Activated CD4-positive, alpha-beta T cell treated with anti-CD3 and anti-CD28 coated beads, Interleukin-10, Interleukin-2, amounts not matched to agents 100 ng/mL and 50 ng/mL, durations not matched to agents 16 hours and 8 hours (primary cell): ENCODE measurements at places on chromosomes 3 and 15.

DNA sequence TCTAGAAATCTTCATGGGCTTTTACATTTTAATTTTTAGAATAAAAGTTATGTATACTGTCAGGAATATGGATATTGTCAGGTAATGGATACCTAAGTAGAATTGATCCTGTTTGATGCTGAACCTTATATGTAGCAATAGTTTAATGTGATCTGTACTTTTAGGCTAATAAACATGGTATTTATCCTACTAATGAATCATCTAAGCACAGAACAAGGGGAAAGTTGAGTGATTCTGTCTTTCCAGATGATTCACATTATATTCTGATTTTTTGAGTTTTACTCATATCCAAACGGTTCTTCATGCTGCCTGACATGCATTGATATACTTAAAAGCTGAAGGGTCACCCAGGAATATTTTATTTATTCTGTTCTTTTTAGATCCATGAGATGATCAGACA, 34.5 kb downstream of the FANCI start:
- DNase-seq, result no peak

DNA sequence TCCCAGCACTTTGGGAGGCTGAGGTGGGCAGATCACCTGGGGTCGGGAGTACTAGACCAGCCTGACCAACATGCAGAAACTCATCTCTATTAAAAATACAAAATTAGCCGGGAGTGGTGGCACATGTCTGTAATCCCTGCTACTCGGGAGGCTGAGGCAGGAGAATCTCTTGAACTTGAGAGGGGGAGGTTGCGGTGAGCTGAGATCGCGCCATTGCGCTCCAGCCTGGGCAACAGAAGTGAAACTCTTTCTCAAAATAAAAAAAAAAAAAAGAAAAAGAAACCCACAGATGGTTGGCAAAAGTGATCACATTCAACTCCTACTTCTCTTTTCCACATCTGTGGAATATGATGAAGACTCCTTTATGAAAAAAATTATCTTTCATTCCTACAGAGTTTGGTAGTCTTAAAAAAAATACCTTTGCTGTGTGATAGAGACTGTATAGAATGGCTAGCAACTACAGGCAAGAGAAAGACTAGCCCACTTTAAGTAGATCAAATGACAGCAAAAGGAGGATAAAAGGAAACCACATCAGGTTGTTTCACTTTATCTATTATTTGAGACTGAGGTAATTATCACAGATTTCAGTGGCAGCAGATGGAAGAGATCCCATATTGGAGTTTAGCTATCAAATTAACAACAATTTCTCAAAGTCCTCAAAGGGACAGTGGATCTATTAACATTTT, 172.9 kb upstream of the TSPAN3 start:
- no peak for DNase-seq

- peak; percentile 55 for DNase-seq
These were observed 2.8 kb downstream of the DUSP7 start for GRCh38 chr3:52053307-52054304.

DNA sequence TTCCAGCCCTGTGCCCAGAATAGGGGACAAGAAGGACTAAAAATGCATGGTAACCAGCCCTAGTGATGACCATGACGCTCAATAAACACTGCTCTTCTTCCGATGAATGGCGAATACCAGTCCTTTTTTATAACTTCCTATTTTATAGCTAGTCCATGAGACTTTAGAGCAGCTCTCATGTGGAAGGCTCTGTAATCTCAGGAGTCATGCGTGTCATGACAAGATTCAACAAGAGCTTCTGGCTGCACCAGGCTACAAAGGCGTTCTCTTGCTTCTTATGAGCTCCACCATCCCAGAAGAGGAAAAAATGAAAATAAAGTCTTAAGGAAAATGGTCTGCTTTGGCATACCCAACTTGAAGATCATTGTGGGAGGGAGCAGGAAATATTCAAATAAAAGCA, 141.0 kb downstream of the TMCO5A start:
- DNase-seq, result no peak
